Activated CD8-positive, alpha-beta memory T cell treated with anti-CD3 and anti-CD28 coated beads, Interleukin-2, amount 10 ng/mL, durations not matched to agents 7 days and 5 days (primary cell): ENCODE measurements at places on chromosomes 7 and 10.

GRCh38 chr10:129122846-129123245 lies 344.2 kb upstream of the MGMT start:
- DNase-seq: peak; percentile 16

DNA sequence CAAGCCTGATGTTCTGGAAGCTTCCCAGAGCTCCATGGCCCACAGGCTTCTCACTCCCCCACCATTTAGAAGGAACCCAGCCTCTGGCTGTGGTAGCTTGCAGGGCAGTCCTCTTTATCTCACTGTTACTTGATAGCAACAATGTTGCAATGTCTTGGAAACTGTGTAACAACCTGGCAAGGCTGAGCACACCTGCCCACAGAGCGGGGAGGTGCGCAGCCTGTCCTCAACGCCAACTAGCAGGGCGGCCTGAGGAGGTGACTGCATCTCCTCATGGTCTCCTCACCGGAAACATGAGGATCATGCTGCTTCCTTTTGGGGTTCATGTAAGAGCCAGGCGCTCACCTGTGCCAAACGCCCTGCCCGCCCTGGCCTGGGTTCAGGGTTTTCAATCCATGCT lies 43.7 kb upstream of the INSIG1 start:
- no peak for DNase-seq

GRCh38 chr7:139203992-139204391 lies 27.0 kb upstream of the UBN2 start:
- no peak for DNase-seq

- no peak for DNase-seq
Measured at GRCh38 chr7:89200758-89201157, 405.2 kb upstream of the TEX47 start.

GRCh38 chr7:141944811-141945210 lies 2.0 kb downstream of the CLEC5A start:
- no peak for DNase-seq

GRCh38 chr7:33428415-33428814 lies 299.1 kb downstream of the BBS9 start:
- no peak for DNase-seq

- no peak for DNase-seq
Measured at GRCh38 chr7:67636348-67637022, 639.9 kb downstream of the TYW1 start.

GRCh38 chr10:44899450-44900080 lies 11.6 kb upstream of the TMEM72 start:
- DNase-seq: no peak

DNA sequence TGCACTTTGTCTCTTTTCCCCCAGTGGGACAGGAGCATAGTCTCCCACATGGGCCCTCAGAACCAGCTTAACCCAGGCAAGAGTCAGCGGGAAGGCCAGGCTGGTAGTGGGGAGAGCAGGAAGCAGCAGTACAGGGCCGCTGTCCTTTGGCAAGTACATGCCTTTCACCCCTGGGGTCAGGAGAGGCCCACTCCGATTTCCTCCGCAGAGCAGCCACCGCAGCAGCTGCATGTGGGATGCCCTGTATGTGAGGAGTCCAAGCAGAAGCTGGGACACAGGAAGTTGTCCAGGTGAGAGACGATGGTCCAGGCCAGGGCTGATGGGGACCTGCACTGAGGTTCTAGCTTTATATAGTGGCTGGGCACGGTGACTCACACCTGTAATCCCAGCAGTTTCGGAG lies 36.7 kb upstream of the GALNTL5 start:
- DNase-seq: no peak

DNA sequence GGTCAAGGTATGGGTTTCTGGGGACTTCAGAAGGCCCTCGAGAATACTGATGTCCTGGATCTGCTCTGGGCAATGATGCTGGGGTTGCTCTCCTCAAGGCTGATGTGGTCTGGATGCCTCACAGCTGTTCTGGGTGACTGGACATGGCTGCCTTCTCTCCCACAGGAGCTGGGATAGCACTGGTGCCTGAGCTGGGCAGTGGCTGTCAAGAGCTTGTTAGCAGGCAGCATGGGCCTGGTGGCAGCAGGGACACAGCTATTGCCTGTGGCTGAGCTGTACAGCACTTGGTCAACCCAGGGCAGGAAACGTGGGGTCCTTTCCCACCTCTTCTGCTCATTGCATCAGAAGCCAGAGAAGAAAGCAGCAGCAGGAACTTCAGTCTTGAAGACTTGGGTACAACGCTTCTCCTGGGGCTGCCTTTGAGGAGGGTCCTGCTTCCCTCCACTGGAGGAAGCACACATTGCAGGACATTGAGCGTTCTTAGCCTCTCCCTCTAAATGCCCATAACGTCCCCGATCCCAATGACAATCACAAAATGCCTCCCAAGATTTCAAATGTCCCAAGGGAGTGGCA lies 13.0 kb downstream of the ADCYAP1R1 start:
- no peak for DNase-seq

DNA sequence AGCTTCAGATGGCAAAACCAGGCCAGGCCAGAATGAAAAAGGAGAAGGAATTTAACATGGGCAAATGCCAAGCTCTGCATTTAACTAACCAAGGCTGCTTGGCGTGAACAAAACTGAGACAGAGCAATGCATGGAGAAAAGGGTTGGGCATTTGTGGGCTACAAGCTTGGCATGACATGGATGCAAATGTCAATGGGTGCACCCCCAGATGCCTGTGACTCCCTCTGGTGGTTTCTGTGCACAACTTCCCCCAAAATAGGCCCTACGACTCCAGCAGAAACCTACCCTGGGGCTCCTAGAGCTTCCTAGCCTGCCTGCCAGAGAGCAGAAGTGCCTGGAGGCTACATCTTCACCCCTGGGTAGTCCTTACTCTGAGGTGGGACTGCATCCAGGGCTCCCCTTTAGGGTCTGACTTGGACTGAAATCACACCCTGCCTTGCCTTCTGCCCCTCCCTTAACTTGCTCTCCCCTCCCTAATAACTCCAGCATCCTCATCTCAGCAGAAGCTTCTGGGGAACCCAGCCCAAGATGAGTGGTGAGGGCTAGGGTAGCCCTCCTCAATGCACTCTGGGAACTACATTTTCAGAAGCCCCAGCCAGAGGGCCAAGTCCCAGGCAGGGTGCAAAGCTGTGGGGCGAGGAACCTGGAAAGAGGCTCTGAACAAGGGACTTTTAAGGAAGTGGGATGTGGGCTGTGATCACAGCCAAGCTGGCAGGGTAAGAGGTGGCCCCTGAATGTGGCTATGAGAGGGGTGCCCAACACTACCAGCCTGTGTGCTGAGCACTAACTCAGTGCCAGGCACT lies 11.3 kb downstream of the GPRIN2 start:
- no peak for DNase-seq

DNA sequence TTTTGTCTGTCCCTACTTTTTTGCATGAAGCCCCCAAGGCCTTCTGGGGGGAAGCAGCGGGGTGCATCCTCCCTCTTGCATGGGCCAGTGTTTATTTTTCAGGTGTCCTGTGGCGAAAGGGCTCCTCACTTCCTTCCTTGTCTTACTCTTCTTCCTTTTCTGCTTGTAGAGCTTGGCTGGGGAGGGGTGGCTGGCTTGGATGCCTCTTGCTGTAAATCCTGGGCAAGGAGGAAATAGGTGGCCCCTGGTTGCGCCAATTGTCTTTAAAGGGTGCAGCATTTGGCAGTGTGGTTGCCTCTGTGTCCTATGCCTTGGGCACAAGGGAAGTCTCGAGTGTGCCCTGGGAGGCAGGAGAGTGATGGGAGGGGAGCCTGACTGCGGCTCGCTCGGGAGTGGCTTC lies 95.0 kb downstream of the SH2D4B start:
- DNase-seq: no peak

- no peak for DNase-seq
Measured at GRCh38 chr7:71630516-71630915, 498.6 kb downstream of the GALNT17 start.

DNA sequence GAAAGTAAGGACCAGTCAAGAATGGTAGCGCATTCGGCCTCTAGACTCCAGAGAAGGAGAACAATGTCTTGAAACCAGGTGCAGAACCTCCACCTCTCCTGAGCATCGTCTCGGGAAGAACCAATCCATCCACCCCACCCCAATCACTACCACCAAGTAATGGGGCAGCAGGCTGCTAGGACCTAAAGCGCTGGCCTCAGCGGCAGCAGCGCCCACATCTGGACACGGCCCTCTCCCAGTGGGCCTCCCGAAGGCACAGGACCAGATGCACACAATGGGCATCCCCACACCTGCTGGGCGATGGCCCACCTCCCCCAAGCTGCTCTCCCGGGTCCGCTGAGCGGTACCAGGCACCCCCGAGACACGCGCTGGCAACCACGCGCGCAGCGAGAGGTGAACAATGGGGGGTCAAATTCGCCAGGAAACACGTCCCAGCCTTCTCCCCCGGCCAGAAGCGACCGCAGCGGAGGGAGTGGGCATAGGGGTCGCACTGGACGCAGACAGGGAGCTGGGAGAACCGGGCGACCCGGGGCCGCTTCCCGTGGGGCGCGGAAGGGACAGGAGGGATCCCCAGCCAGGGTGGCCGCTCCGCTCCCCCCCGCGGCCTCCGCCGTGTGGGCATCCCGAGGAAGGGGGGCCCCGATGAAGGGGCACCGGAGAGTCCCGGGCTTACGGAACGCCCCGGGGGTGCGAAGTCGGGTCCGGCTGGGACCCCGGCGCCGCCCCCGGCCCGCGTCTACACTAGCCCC lies 506 bp downstream of the CTTNBP2 start:
- DNase-seq: no peak

GRCh38 chr7:38681882-38682281 lies 50.7 kb upstream of the AMPH start:
- no peak for DNase-seq

GRCh38 chr7:14902589-14903067 lies at the start of gene DGKB:
Gene DGKB (minus strand): TSS chr7:14902751.
- DNase-seq: no peak

DNA sequence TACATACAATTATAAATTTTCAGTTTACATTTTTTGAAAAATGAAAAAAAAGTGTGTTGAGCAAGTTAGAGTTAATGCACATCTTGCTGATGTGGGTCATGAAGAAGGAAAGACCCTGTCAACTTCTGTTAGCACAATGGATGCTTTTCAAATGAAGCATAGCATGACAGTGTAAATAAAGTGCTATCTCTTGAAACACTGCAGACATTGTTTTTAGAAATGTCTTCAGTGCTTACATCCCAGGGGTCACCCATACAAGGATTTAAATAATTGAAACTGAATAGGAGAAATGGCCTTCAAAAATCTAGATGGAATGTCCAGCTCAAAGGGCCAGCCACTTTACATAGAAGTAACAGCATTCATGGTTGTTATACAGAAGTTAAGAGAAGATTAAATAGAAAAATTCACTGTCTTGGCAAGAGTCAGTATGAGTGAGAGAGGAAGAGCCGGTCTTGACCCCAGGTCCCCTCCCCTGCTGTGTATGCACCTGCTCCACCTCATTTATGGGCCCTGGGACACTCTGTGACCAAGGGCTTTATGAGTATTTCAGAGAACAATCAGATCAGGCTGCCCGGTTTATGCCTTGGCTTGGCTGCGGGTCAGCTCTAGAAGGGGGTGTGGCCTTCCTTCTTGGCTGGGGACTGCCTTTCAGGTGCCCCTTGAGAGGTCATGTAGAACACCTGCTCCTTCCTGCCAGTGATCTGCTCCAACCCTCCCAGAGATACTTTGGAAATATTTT lies 237.7 kb upstream of the TMEM72 start:
- no peak for DNase-seq

DNA sequence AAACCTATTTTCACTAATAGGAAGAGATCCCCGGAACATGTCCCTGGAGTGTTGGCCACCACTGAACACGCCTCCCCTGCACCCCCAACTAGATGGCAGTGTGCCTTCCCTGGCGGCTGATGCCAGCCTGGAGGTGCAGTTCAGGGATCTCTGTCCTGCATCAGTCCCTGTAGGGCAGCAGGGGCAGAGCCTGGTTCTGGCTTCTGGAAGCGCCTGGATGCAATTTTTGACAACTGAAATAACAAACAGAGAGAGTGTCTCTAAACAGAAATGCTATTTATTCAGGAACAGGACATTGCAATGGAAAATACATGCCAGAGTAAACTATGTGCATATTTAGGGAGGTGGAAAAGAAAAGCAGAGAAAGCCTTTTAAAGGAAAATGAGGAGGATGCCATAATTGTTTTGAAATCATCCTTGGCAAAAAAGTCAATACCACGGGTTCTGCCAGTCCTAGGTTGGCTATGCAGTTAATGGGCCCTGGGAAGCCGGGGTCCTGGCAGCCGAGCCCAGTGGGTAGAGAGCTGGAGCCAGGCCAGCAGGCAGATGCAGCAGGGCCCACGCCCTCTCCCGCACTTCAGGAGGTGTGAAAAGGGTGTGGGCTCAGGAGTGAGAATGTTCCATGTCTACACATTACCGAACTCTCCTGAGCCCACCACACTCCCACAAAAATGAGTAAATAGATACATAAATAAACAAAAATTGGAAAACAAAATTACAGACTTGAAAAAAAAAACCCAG lies 18.5 kb downstream of the ANTXRL start:
- DNase-seq: no peak
